Activated T-helper 9 cell treated with anti-CD3 and anti-CD28 coated beads, Interleukin-2, amount 50 U/mL, for 16 hours (primary cell): ENCODE measurements at places on chromosomes 7 and 10.

- no peak for DNase-seq
These were observed 211.2 kb downstream of the C7orf25 start for GRCh38 chr7:42700406-42701327.

- no peak for DNase-seq
These were observed 34.9 kb downstream of the SRPK2 start for GRCh38 chr7:105353752-105354328.

- DNase-seq, result no peak
These were observed 98.2 kb downstream of the KIAA1217 start for GRCh38 chr10:24307116-24307515.

GRCh38 chr7:14000247-14000646, 10.8 kb upstream of the ETV1 start:
- DNase-seq, result no peak

DNA sequence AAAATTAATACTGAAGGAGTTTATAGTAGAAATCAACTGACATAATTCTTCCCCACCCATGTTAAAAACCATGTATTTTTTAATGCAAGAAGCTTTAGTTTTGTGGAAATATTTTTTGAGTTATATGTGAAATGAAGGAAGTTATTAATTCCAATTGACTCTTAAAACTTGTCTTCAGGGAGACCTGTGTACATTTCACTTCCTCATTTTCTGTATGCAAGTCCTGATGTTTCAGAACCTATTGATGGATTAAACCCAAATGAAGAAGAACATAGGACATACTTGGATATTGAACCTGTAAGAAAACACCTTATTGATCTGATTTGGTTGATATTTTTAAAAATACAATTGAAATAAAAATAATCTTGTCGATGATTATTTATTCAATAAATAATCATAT, 33.3 kb downstream of the CD36 start:
- no peak for DNase-seq

GRCh38 chr7:31963569-31964175, 106.5 kb downstream of the PDE1C start:
- DNase-seq, result no peak

DNA sequence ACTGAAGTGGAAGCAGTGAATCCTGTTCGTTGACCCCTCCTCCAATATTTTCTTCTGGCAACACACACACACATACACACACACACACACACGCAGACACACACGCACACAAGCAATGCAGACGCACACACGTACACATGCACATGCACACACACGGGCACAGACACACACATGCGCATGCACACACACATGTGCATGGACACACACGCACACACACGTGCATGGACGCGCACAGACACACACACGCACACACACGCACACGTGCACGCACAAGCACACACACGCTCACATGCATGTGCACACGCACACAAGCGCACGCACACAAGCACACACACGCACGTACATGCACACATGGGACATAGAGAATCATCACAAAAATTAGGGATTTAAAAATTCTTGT, 488.2 kb upstream of the TPK1 start:
- no peak for DNase-seq

DNA sequence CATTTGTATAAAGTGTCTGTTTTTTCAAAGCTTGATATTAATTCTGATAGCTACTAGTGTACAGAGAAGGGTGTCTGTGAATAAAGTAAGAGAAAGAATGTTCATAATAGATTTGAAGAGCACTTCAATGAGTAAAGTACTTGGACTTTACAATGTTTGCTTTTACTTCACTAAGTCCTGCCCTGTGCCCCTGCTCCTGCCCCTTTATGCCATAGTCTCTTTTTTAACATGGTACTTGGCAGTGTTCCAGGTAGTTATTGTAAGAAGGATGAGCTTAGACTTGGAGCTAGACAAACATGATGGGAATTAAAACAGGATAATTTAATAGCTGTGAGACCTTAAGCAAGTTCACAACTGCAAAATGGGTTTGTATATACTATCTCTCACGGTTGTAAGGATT, 41.0 kb downstream of the ZEB1 start:
- DNase-seq, result no peak

DNA sequence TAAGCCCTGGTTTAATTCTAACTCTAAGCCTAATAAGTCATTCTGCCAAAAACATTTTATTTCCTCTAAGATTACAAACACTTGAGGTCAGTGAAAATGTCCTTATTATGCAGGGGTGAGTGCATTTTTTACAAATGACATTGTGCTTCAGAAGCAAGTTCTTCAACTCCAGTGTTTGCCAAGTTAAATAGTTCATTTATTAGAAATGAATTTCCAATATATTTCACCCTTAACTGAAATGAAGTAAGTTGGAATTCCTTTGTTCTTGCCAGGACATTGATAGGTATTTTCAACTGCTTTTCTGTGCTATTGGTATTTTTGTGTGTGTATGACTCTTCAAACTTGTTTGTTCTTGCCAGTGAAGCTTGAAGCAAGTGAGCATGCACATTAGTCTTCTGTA, 89.5 kb upstream of the CCDC6 start:
- DNase-seq, result no peak

GRCh38 chr10:85719408-85719807, 647.2 kb downstream of the GRID1 start:
- DNase-seq, result no peak

GRCh38 chr7:105218215-105218614, 170.5 kb downstream of the SRPK2 start:
- no peak for DNase-seq

- DNase-seq, result no peak
These were observed 33.0 kb downstream of the BAMBI start for GRCh38 chr10:28710202-28710886.

DNA sequence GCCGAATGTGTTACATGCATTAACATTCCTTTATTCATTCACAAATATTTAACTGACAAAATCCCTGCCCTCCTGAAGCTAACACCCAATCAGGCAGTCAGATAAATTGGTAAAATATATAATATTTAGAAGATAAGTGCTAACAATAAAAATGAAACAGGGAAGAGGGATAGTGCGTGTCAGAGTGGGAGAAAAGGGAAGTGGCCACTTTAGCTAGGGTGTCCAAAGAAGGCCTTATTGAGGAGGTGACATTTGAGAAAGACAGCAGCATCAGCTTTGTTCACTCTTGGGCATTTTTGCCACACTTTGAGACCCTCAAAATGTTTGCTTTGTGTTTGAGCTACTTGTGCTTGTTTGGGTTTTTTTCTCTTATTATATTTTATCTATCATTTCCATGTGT, 317.8 kb downstream of the SNX13 start:
- no peak for DNase-seq

DNA sequence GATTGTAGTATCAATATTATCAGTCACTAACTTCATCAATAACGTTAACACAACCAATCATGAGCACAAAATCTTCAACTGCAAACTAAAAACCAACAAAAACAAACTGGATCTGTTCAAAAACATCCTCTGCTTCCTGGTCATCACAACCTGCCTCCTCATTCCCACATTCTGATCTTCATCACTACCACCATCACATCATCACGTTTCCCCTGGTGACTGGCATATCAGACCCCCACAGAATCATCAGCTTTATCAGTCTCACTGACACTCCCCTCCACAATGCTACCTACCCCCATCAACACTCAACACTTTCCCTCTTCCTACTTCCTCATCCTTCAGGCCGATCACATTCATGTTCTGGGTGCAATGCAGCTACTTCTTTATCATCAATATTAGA, 11.4 kb downstream of the XPNPEP1 start:
- DNase-seq, result no peak

DNA sequence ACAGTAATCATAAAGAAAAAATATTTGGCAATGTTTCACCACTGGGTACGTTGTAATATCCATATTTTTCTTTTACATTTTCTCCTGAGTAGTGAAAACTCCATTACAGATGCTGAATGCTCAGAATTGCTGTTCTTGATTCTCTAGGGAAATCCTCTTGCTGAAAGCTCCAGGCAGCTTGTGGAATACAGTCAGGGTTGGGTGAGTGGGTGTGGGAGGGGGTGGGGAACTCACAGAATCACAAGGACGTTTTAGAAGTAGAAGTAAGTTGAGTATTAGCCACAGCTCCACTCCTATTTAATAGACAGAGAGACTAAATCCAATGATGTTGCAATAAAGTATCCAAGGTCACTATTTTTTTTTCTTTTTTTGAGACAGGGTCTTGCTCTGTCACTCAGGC, 1270.9 kb downstream of the TYW1 start:
- DNase-seq, result no peak

DNA sequence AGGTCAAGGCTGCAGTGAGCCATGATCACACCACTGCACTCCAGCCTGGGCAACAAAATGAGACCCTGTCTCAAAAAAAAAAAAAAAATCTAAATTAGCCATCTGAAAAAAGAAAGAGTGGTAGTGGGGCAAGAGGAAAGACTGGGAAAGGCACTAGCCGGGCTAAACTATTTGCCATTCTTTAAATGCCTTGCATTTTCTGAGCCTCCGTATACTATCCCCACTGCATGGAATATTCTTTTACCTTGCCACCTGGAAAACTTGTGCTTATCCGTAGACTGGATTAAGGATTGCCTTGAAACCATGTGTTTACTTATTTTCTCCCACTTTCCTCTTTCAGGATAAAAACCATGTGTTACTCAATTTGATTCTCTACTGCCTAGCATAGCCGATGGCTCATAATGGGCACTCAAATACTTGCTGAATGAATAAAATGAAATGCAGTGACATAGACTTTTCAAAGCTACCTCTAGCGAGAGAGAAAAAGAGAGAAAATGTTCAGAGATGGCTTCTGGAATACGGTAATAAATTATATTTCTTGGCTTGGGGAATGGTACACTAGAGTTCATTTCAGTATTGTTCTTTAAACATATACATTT, 30.6 kb downstream of the HYCC1 start:
- no peak for DNase-seq

- no peak for DNase-seq
These were observed 339.5 kb downstream of the WDR37 start for GRCh38 chr10:1395481-1396296.

GRCh38 chr7:50397320-50397970, 52.7 kb downstream of the FIGNL1 start:
- no peak for DNase-seq

GRCh38 chr7:146926841-146927240, 810.2 kb downstream of the CNTNAP2 start:
- DNase-seq, result no peak

GRCh38 chr10:106705681-106706100, 458.8 kb downstream of the SORCS1 start:
- no peak for DNase-seq

DNA sequence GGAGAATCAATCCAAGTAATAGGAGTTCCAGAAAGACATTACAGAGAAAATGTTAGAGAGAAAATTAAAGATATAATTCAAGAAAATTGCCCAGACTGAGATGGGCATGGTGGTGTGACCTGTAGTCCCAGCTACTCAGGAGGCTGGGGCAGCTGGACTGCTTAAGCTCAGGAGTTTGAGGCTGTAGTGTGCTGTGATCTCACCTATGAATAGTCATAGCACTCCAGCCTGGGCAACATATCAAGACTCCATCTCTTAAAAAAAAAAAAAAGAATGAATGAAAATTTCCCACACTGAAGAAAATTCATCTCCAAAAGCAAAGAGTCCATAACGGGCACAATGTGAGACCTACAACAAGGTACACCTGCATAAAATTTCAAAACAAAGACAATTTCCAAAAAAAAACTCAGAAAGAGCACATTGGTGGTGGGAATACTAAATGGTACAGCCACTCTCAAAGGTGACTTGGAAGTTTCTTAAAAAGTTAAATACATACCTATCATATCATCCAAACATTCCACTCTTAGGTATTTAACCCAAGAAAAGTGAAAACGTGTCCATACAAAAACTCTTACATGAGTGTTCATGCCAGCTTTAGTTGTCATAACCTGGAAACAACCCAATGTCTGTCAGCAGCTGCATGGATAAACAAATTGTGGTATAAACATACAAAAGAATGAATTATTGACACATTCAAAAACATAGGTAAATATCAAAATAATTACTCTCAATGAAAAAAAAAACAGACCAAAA, 6.9 kb upstream of the RGS10 start:
- DNase-seq, result no peak

- DNase-seq, result no peak
These were observed 24.4 kb downstream of the C10orf90 start for GRCh38 chr10:126646110-126646509.

- DNase-seq, result no peak
These were observed 40.2 kb downstream of the ANTXRL start for GRCh38 chr10:46326971-46327370.

GRCh38 chr10:13291061-13291460, 8.8 kb downstream of the PHYH start:
- DNase-seq, result no peak

GRCh38 chr7:26099236-26099635, 52.8 kb upstream of the NFE2L3 start:
- no peak for DNase-seq

GRCh38 chr10:61991166-61991565, 89.7 kb downstream of the ARID5B start:
- no peak for DNase-seq

- DNase-seq, result no peak
These were observed 190.9 kb downstream of the RNLS start for GRCh38 chr10:88392222-88392621.

DNA sequence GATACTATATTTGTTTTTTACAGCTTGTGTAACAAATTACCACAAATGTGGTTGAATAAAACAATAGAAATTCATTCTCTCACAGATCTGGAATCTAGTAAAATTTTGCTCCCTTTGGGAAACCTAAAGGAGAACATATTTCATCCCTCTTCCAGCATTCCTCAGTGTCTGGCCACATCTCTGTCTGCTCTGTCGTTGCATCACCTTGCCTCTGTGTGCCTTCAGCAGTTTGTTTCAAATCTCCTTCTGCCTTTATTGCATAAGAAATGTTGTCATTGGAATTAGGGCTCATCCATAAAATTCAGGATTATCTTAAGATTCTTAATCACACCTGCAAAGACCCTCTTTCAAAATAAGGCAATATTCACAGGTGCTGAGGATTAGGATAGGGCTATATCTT, 14.5 kb downstream of the OR2A14 start:
- no peak for DNase-seq

DNA sequence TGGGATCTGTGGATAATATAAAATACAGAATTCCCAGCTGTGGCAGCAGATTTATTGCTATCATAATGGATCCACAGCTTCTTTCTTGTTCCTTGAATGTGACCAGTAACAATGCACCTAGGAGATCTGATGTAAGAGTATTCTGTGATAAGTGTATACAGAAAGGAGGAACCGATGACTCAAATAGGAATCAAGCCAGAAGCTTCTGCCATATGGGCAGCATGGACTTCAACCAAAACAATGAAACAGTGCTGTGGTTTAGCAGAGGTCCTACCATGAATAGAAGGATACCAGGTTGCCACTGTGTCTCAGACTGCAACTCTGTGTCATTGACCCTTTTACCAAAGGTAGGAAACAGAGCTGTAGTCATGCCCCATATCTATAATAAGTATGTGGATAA, 81.8 kb downstream of the PTPRZ1 start:
- DNase-seq, result no peak

GRCh38 chr10:124092860-124093773, at the start of gene CHST15:
Gene CHST15, minus strand, starts transcription at chr10:124093598. Its CDS starts 47,386 bp downstream, at chr10:124046212.
- no peak for DNase-seq

GRCh38 chr10:68428396-68429104, 21.5 kb upstream of the RUFY2 start:
- DNase-seq, result no peak
